Activated CD8-positive, alpha-beta T cell treated with anti-CD3 and anti-CD28 coated beads, Interleukin-2, amount 10 ng/mL, durations not matched to agents 7 days and 5 days (primary cell): ENCODE measurements at places on chromosomes 2 and 18. TPM values are rescaled to one million over a fixed set of nuclear protein-coding genes. Genes with fewer than 3 reads are reported as not detected.

Gene CCL20
- not detected for total RNA-seq

Gene LIMS2
- 35.3 TPM for total RNA-seq

Gene TUBA4B
- total RNA-seq = not detected

Gene ZNF397
- total RNA-seq = 11.3 TPM

Gene PLCD4
- 0.26 TPM for total RNA-seq

Gene TPO
- total RNA-seq = not detected

Gene NTSR2
- total RNA-seq = not detected

Gene SERPINB12
- total RNA-seq = not detected

GRCh38 chr18:3652380-3653262 lies 202.6 kb downstream of the TGIF1 start:
- DNase-seq = peak; percentile 32

- no peak for DNase-seq
Measured at GRCh38 chr2:43099797-43100196, 126.6 kb downstream of the ZFP36L2 start.

DNA sequence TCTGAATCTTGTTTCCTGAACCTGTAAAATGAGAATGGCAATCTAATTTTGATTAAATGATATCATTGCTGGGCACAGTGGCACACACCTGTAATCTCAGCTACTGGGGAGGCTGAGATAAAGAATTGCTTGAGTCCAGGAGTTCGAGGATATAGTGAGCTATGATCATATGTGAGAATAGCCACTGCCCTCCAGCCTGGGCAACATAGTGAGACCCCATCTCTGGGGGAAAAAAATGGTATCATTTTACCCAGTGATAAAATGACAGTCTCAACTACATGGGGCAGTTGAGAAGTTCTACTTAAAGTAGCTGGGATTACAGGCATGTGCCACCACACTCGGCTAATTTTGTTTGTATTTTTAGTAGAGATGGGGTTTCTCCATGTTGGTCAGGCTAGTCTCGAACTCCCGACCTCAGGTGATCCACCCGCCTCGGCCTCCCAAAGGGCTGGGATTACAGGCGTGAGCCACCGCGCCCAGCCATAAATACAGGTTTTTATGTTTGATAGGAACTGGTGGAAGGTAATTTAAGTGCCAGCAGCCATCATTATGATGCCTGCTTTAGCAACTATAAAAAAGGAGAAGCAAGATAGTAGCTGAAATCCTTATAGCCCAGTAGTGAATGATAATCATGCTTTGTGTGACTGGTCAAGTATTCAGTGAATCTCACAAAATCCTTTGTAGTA lies 17.0 kb downstream of the BZW1 start:
- no peak for DNase-seq

- no peak for DNase-seq
Measured at GRCh38 chr2:20229322-20230113, 4.6 kb upstream of the SDC1 start.

GRCh38 chr2:158760887-158761286 lies 34.2 kb upstream of the DAPL1 start:
- no peak for DNase-seq

DNA sequence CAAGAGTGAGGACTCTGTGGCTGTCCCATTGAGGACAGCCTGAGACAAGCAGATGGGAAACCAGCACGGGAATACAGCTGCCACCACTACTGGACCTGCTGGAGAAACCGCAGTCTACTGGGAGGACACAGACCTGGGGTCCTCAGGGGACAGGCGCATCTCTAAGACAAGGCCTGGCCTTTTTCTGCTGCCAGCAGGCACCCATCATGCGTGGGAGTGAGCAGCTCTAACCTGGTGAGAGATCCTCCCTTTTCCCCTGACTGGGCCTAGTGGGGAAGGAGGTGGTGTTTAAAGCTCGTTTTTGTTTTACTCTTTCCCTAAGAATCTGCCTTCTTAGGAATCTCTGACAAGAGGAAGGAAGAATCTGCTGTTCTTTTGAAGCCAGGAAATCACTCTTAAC lies 36.6 kb downstream of the CYRIA start:
- no peak for DNase-seq

- no peak for DNase-seq
Measured at GRCh38 chr18:12849548-12849947, 34.5 kb downstream of the PTPN2 start.

DNA sequence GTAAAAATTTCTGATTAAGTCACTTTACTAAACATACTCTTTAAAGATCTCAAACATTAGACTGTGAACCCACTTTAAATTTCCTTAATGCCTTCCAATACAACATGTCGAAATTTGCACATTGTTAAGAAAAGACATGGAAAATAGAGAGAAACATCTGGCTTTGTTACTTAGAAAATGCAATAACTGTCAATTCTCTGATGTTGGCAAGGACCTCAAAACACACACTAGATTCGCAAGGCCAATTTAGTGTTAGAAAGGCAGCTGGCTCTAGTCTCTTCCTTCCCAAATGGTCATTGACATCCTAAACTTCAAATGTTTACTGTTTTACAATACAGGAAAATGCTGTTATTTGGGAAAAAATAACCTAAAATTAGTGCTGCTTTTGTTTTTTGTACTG lies 110.6 kb downstream of the UPP2 start:
- DNase-seq = no peak

DNA sequence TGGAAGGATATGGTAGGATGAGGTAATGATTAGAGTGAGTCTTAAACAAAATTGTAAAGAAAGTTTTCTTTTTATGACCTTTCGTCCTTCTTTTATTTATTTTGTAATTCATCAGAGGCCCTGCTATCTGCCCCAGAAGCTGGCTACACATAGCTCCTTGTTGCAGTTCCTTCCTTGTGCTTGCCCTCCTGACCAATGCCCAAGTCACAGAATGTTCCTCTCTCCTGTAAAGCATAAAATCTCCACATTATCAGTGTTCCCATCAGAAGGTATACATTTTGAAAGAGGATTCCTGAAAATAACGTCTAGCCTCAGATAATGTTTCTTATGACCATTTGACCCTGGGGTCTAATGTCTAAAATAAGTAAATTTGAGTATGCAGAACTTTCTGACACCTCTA lies 78.3 kb downstream of the RND3 start:
- no peak for DNase-seq

- no peak for DNase-seq
Measured at GRCh38 chr2:111975053-111975552, 76.7 kb downstream of the MERTK start.

- no peak for DNase-seq
Measured at GRCh38 chr2:46145017-46145416, 152.2 kb upstream of the EPAS1 start.

DNA sequence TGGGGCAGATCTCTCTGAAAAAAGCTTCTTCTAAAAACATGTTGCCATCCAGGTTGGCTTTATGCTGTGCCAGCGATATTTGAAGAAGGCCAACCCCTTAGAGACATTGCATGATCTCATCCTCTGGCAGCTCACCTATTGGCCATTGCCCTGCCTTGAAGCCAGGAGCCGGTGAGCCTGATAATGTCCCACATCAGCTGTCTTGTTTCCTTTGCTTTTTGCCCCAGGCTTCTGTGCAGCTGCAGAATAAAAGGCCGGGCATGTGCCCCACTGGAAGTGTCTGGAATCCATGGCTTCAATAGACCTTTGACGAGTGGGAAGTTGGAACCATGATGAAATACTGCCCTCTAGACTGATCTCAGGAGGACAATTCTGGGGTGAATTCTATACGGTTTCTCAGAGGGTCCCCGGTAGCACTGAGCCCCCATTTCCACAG lies 523.5 kb upstream of the ZEB2 start:
- no peak for DNase-seq

GRCh38 chr2:10665833-10666232 lies 23.9 kb downstream of the NOL10 start:
- DNase-seq = no peak
